ENCODE measurements at places on chromosomes 1 and 21.
A peak's percentile ranks its signal among the peaks of the same experiment; 100 is the strongest.

DNA sequence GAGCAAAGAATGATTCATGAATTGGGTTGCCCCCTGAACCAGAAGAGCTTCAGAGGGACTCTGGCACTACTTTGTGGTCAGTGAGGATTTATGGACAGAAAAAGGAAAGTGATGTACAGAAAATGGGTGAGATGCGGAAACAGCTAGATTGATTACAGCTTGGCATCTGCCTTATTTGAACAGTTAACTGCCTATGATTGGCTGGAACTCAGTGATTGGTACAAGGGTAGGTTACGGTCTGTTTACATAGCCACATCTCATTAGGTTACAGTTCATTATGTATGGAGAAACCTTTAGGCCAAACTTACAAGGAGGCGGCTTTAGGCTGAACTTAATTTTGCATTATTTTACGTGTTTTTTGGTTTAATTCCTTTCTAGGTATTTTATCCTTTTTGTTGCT, 29.0 kb upstream of the RHOU start:
- DNase-seq = no peak

GRCh38 chr1:90387805-90388204, 329.3 kb downstream of the BARHL2 start:
- DNase-seq = no peak

- DNase-seq = no peak
Observed at GRCh38 chr1:158071138-158071537, 77.7 kb downstream of the KIRREL1 start.

DNA sequence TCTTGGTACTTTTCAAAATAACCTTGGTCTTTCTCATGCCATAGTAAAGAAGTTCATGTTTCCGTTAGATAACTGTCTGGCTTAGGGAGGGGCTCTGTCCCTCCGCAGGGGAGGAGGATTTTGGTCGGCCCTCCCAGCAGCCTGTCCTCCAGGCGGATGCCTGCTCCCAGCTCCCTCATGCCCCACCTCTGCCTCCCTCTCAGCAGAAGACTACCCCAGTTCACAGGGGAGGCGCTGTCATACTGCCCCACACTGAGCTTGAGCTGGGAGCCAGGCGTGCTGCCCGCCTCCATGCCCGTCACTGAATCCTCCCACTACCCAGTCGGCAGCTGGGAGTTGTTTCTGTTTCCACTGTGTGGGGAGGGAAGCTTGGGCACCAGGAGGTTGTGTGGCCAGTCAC, 127.3 kb downstream of the CAMTA1 start:
- DNase-seq = no peak

DNA sequence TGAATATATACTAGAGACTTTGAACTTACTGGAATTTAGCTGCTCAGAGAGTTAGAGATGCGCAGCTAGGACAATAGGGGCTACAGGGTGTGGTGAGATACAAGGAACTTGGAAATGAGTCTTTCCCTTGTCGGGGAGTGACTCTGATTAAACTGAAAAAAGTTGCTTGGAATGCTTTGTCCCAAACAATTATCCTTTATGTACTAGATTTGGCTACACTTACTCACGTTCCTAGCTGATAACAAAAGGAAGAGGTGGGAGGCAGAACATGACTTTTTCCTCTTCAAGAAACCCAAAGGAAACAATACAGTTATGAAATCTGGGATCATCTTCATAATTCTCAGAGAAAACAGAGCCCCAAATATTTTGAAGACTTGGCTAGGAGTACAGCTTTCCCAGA, 6.9 kb upstream of the CGN start:
- DNase-seq = no peak

- DNase-seq = peak; percentile 70
Observed at GRCh38 chr1:172239901-172240300, 180.6 kb upstream of the C1orf105 start.

GRCh38 chr1:15280416-15280815, 33.4 kb downstream of the FHAD1 start:
- DNase-seq = no peak

GRCh38 chr21:34801519-34802132, 132.8 kb downstream of the CLIC6 start:
- peak; percentile 1 for DNase-seq

GRCh38 chr1:110035236-110035752, 870 bp downstream of the STRIP1 start:
- no peak for DNase-seq

DNA sequence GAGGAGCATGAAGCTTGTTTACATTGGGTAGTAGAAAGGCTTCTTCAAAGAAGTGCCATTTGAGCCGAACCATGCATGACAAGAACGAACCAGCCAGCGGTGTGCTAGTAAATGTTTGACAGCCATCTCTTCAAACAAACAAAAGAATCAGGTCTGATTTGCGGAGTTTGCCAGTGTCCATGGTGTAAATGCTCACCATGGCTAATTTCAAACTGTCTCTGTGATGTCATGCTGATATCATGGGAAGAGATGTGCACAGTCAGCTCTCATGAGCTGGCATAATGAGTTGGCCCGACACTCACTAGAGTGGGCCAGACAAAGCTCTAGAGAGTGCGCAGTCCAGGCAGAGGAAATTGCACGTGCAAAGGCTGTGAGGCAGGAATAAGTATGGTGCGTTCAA, 101.1 kb downstream of the KAZN start:
- DNase-seq = no peak

DNA sequence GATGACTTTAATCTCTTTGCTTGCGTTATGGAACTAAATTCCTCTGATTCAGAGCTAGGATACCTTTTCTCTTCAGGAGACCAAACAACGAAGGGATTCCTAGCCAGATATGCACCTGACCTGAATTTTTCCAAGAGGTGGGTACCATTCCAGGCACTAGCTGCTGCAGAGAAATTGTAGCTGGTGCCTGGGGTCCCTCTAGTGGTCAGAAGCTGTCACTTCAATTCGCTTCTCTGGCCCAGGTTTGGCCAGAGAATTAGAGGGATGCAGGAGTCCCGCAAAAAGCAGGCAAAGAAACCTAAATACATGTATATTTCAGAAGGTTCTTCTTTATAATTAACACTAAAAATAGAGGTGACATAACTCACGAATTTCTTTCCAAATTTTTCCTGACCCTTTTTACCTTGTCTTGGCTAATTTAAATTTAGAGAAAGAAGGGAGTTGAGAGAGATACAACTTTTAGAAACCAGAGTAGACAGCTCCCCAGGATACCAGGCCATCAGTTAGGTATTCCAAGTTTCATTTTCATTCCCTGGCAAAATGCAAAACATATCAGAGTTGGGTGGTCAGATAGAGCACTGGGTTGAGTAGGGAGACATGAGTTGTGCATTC, 9.6 kb downstream of the ACKR1 start:
- peak; percentile 43 for DNase-seq

GRCh38 chr1:89724369-89725010, 91.6 kb downstream of the LRRC8C start:
- no peak for DNase-seq

GRCh38 chr21:46324390-46325072, 575 bp downstream of the PCNT start:
- peak; percentile 80 for DNase-seq

DNA sequence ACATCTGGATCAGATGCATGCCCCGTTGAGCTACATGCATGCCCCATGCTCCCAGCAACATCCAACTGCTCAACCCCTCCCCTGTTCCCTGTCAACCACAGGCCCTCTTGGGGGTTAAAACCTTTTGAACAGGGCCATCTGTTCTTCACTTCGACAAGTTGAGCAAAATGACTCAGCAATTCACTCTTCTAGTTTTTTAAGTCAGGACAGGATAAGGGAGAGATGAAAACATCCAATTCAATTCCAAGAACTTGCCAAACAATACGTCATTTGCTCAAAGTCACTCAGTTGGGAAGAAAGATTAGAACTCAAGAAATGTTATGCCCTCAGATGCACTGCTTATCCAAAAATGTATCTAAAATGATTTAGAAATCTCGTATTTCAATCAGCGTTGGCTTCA, 46.1 kb upstream of the MTF2 start:
- DNase-seq = no peak

- peak; percentile 75 for DNase-seq
Observed at GRCh38 chr1:54046671-54047383, 6.2 kb downstream of the TMEM59 start.

DNA sequence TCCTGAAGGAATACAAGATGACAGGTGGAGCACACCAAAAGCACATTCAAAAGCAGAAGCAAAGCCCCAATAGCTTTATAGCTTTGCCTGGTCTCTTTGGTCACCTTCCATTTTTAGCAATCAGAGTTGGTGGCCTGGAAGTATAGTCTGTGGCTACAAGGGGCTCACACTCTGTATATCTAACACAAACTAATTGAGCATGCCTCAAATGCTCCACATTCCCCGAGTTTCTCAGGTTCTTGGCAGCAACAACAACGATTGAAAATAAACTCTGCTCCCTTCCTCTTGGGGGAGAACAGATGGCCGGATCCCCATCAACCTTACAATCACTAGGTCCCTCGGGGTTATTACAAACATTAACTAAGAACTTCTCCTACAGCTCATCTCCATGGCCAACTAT, 24.9 kb upstream of the TADA1 start:
- no peak for DNase-seq

DNA sequence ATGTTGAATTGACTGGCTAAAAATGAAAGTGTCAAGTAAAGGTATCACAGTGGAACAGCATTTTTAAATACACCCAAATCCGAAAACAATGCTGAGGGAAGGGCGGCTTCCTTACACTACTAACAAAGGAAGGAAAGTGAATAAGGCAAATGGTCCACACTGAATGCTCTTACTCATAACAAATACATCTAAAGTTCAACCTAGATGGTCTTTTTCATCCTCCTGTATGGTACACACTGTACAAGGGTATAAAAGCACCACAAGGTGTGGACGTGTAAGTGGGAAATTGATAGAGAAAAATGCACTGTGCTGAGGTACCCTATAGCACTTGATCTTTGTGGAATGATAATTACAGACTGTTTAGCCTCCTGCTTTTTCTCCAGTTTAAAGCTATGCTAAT, 7.1 kb upstream of the PALMD start:
- no peak for DNase-seq

- DNase-seq = no peak
Observed at GRCh38 chr1:230173187-230173975, 106.3 kb downstream of the GALNT2 start.

DNA sequence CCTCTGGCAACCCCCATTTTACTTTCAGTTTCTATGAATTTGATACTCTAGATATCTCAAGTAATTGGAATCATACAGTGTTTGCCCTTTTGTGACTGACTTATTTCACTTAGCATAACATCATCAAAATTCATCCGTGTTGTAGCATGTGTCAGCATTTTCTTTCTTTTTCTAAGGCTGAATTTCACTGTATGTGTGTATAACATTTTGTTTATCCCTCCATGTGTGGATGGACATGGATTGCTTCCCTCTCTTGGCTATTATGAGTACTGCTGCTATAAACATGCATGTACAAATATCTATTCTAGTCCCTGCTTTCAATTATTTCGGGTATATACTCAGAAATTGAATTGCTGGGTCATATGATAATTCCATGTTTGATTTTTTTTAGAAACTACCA, 97.3 kb downstream of the MAP3K21 start:
- DNase-seq = no peak

GRCh38 chr1:241479294-241479693, 40.3 kb downstream of the FH start:
- DNase-seq = no peak

DNA sequence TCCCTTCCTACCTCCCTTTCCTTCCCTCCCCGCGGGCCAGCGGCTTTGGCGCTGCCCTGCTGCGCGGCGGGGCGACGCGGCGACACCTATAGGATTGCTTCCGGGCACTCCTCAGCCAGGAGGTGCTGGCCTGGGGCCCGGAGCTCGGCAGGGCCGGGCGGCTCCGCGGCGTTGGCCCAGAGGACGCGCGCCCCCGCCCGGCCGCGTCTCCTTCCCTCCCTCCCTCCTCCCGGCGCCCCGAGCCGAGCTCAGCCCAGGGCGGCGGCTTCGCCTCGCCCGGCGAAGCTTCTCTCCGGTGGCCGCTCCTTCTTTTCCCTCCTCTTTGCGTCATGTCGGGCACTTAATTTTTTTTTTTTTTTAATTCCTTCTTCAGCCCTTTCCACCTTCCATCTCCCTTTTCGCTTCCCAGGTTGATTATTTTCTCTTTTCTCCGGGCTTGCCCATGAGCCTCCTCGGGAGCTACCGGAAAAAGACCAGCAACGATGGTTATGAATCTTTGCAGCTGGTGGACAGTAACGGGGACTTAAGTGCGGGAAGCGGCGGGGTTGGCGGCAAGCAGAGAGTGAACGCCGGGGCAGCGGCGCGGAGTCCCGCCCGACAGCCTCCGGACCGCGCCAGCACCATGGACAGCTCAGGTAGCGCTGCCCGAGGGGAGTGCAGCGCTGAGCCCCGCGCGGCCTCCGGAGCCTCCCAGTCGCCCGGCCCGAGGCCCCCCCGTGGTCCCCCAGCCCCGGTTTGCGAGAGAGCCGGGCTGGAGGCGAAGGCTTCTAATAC, at the start of gene DNAJC6:
DNAJC6 (plus strand) TSS at position 240 of the 774 bp plus-strand sequence; CDS start at position 443, 203 bp downstream.
- DNase-seq = peak; percentile 85

GRCh38 chr1:221800831-221801230, 58.9 kb upstream of the DUSP10 start:
- DNase-seq = no peak
